ENCODE measurements at places on chromosomes 5 and 9.

DNA sequence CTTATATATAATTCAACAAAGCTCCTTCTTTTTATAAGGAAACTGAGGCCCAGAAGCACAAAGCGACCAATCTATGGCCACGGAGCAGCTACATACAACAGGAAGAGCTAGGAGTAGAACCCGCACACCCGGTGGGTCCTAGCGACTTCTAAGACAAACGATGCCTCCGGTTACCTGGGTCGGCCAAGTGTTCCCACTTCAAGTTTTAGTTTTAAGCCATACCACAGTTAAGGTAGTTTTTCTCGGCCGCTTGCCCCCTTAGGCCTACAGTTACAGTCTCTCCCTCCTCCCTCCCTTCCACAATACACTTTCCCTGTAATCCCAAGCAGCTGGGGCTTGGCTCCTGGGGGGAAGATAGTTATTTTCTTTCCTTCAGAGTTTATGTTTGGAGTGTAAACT, 533 bp downstream of the SREK1IP1 start:
- no peak for DNase-seq

GRCh38 chr9:37913480-37914153, 9.7 kb upstream of the SLC25A51 start:
- peak; percentile 79 for DNase-seq

DNA sequence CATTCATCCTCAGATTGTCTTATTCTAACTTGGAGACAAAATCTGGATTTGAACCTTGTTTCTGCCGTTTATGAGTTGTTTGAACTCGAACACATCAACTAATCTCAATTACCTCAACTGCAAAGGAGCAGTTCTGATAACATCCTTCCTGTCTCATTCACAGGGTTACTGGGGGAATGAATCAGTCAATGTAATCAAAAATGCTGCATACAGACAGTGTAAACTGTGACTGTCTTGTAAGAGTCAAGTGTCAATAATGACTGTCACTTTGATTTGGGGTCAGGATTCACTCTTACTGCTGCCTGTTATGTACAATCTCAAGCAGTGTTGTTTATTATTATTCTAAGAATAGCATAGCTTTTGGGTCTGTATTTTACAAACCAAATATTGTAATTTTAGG, 273.8 kb downstream of the DOCK8 start:
- no peak for DNase-seq

- no peak for DNase-seq
Measured at GRCh38 chr9:15295761-15296405, 11.1 kb downstream of the TTC39B start.

GRCh38 chr5:11030671-11031070, 269.6 kb upstream of the DAP start:
- DNase-seq, result no peak

DNA sequence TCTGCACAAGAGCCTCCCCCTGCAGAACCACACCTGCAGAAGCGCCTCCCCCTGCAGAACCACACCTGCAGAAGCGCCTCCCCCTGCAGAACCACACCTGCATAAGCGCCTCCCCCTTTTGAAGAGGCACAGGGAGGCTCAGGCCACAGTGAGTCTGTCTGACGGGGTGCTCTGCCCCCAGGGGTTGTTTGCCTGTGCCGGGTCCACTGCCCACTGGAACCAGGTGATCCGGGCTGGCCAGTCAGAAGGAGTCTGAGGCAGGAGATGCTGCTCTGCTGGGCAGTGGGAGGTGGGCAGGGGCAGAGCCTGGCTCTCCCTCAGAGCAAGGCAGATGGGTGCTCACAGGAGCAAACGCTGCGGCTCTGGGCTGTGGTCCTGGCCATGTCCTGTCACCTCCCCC, 60.8 kb upstream of the RNU6ATAC start:
- DNase-seq, result no peak

GRCh38 chr9:133349965-133350616, 2.1 kb downstream of the RPL7A start:
- DNase-seq, result no peak

- DNase-seq, result no peak
Measured at GRCh38 chr9:133484671-133485437, 6.0 kb upstream of the SLC2A6 start.

GRCh38 chr5:170112876-170113521, 7.3 kb downstream of the FOXI1 start:
- DNase-seq, result no peak

DNA sequence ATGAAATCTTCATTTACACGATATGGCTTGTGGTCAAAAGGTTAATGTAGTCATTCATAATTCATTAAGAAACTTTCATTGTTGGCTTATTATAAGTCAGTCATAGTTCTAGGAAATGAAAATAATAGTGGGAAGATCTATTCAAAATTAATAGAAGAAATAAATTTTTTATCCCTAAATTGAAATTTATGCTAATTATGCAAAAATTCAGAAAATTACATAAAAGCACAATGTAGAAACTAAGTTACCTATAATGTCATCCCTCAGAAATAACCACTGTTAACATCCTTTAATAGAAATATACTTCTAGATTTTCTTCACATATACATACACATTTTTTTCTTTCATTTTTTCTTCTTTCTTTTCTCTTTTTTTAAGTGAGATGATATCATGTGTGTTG, 15.9 kb upstream of the JAK2 start:
- no peak for DNase-seq

- no peak for DNase-seq
Measured at GRCh38 chr9:68860419-68860818, 153.5 kb downstream of the PRKACG start.
